ENCODE measurements at places on chromosomes 4 and X. TPM values are rescaled to one million over a fixed set of nuclear protein-coding genes. Genes with fewer than 3 reads are reported as not detected.

CTAG1A gene
- not detected for total RNA-seq

FAM156B gene
- 8.2 TPM for total RNA-seq

IL3RA gene
- total RNA-seq: 10.1 TPM

PF4V1 gene
- total RNA-seq: not detected

TRO gene
- total RNA-seq: 2.0 TPM

ARFIP1 gene
- total RNA-seq: 52.2 TPM

CCSER1 gene
- total RNA-seq: 2.2 TPM

UCP1 gene
- not detected for total RNA-seq

PASD1 gene
- not detected for total RNA-seq

DCHS2 gene
- total RNA-seq: under 0.01 TPM

CT45A5 gene
- total RNA-seq: not detected

FANCB gene
- 15.9 TPM for total RNA-seq

C1QTNF7 gene
- total RNA-seq: not detected

CTAG2 gene
- not detected for total RNA-seq

PPA2 gene
- total RNA-seq: 106 TPM

LIMCH1 gene
- total RNA-seq: 27.4 TPM

CLDN22 gene
- total RNA-seq: not detected

GPR82 gene
- not detected for total RNA-seq

Measured in thoracic aorta endothelial cell (primary cell).